Activated effector memory CD4-positive, alpha-beta T cell treated with Interleukin-2 at 50 U/mL for 16 hours (primary cell): ENCODE measurements at places on chromosomes 6 and 20.

DNA sequence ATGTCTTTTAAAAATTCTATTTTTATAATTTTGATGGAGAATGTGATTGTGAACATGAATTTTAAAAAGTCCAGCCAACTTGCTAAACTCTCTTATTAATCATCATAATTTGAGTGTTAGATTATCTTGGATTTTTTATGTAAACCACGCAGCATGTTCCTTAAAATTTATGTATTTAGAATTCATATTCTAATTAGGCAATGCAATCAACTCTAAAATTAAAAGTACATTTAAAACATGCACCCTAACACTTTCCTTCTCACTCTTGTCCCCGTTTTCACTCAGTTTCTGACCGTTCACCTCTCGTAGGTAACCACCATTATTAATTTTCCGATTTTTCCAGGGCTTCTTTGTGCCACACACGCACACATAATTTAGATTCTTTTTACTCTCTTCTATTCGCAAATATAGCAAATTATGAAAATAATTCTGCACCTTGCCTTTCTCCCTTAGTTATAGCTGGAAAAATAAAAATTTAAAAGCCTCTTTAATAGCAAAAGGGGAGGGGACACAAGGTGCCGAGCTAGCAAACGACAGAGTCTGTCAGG is 329 bp upstream of the ZKSCAN3 start:
- DNase-seq = no peak

DNA sequence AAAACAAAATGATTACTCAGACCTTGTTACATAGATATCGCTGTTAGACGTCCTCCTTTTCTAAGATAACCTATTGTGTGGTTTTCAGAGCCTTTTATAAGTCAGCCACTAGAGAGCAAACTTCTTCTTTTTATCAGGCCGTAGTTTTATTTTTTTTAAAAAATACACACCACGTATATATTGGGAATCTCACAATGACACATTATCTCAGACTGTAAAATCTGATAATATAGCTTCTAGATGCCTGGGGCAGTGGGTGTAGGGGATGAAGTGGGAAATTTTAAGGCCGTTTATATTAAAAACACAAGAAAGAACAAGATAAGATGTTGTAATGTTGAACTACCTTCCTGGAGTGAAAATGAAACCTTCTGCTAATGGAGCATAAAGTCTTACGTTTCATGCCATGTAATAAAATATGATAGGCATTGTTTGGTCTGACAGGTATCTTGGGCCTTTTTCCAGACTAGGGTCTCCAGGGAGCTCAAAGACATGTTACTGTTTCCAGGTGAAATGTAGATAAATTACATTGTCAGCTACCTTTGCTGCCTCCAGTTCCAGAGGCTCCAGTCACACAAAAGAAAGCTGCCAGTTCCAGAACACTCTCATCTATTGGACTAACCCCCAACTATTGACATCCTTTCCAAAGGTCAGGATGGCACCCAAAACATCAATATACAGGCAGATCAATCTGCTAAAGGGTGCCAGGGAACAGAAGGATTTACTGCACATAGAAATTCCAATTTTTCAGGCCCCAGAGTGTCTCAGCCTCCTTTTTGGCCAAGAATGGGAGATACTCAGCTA is 130.2 kb upstream of the AKIRIN2 start:
- no peak for DNase-seq

GRCh38 chr6:160959726-160960435 is 31.7 kb upstream of the MAP3K4 start:
- DNase-seq = no peak

DNA sequence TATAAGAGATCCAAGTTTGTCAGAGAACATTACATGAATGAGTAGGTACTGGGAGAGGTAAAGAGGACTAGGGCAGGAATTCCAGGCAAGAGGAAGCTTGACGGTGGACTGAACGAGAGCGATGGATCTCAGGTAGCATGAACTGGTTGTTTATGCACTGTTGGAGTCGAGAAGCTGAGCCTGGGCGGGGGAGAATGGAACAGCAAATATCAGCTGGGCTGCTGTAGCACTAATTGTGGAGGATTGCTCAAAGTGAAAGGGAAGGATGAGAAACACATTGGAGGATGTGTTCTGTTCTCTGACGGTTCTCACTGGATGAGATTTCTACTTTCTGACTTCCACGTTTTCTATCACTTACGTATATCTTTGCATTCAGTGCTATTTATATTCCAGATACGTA is 164.2 kb downstream of the PHF3 start:
- no peak for DNase-seq

- DNase-seq = no peak
These were observed 120.8 kb downstream of the ISM1 start for GRCh38 chr20:13341737-13342393.

GRCh38 chr6:37675606-37676005 is 22.1 kb downstream of the MDGA1 start:
- no peak for DNase-seq

- DNase-seq = no peak
These were observed 247.5 kb downstream of the TMEM242 start for GRCh38 chr6:157075549-157076450.
